ENCODE measurements at places on chromosomes 12 and 14. TPM values are rescaled to one million over a fixed set of nuclear protein-coding genes. Genes with fewer than 3 reads are reported as not detected.

DNA sequence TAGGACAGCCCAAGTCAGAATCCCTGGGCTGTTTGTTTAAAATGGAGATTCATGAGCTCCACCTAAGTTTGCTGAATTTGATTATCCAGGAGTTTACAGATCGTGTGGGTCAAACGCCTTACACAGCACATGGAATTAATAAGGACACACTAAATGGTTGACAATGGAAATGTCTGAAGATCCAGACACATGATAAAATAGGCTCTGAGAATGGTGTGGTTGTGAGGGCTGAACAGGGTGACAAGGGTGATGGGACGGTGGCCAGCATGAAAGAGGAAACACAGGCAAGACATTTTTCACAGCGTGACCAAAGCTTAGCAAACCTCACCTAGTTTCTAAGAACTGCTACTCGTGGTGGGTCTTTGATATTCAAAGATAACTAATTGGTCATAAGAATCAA lies 12.5 kb downstream of the VWF start:
- no peaks in the 10 kb centered on the region for H3K27me3 ChIP-seq
- no peak for DNase-seq
- H3K4me1 ChIP-seq = peaks cover 3% of the 10 kb centered on the region
- H3K36me3 ChIP-seq = no peaks in the 10 kb centered on the region
- H3K27ac ChIP-seq = no peak overlapping the region
- no peak overlapping the region for H3K4me3 ChIP-seq

DNA sequence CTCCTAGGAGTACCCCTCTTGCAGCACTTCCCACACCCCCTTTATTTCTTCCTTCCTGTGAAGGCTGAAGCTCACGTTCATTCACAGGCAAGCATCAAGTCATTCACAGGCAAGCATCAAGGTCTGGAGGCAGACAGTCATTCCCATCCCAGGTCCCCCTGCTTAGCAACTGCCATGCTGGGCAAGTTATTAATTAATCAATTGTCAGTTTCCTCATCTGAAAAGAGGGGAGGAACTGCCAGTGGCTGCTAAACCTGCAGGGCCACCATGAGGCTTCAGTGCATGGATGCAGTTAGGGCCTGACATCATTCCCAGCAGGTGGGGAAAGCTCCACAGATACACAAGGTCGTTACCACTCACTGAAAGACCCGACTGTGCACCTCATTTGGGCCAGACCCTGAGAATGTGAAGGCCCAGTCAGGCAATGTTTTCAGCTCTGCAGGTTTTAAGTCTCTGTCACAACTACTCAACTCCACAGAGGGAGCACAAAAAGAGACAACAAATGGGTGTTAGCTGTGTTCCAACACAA lies 85.0 kb upstream of the GPR68 start:
- no peak overlapping the region for H3K4me3 ChIP-seq
- peaks cover 94% of the 10 kb centered on the region for H3K4me1 ChIP-seq
- DNase-seq = no peak
- H3K36me3 ChIP-seq = peaks cover 81% of the 10 kb centered on the region
- H3K27me3 ChIP-seq = no peaks in the 10 kb centered on the region

DNA sequence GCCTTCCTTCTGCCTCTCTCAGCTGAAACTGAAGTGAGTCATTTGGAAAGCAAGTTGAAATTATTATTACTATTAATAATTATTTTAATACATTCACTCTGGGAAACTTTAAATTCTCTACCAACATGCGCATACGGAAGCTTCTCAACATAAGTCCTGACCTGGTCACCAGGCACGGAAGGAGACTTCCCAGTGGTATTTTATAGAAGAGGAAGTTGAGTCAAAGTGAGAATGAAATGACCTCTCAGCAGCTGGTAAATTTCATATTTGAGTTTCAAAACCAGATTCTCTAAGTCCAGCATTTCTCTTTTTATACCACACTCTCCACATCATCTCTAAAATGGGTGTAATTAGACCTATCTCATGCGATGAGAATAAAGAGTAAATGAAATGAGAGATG lies 747.4 kb downstream of the VRK1 start:
- no peak overlapping the region for H3K27ac ChIP-seq
- H3K36me3 ChIP-seq = no peaks in the 10 kb centered on the region
- no peaks in the 10 kb centered on the region for H3K27me3 ChIP-seq
- no peak overlapping the region for H3K4me3 ChIP-seq
- DNase-seq = no peak

Gene KRT72
- 0.44 TPM for total RNA-seq

Gene MGST1
- total RNA-seq = not detected

Gene KRT6C
- not detected for total RNA-seq

Gene IFNG-AS1
- not detected for total RNA-seq
